ENCODE measurements at places on chromosomes 12 and 14.

- DNase-seq, result no peak
Measured at GRCh38 chr14:61940666-61941420, 178.6 kb downstream of the SNAPC1 start.

DNA sequence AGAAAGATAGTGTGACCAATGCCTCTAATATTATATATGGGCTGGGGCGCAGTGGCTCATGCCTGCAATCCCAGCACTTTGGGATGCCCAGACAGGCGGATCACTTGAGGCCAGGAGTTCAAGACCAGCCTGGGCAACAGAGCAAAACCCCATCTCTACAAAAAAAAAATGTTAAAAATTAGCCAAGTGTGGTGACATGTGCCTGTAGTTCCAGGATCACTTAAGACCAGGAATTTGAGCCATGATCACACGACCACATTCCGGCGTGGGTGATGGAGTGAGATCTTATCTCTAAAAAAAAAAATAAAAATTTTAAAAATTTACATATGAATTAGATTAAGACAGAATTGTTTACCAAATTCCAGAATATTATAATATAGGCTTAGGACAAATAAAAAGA lies 12.0 kb downstream of the TM7SF3 start:
- no peak for DNase-seq

GRCh38 chr12:111685322-111685810 lies 390 bp downstream of the BRAP start:
- no peak for DNase-seq

DNA sequence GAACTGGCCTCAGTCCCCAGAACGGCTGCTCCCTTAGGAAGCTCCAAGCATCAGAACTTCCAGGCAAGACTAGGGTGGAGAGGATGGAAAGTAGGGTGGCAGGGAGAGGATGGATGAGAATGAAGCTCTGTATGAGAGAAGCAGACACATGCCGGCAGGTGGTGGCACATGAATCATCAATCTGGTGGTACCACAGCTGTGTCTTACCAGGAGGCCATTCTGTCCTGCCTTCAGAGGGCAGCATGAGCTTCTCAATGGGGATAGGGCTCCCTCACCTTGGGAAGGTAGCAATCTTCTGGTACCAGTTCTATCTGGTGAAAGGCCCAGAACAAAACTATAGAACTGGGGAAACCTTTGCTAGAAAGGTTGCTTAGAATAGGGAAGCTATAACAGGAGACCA lies 55.4 kb upstream of the PYGL start:
- no peak for DNase-seq

DNA sequence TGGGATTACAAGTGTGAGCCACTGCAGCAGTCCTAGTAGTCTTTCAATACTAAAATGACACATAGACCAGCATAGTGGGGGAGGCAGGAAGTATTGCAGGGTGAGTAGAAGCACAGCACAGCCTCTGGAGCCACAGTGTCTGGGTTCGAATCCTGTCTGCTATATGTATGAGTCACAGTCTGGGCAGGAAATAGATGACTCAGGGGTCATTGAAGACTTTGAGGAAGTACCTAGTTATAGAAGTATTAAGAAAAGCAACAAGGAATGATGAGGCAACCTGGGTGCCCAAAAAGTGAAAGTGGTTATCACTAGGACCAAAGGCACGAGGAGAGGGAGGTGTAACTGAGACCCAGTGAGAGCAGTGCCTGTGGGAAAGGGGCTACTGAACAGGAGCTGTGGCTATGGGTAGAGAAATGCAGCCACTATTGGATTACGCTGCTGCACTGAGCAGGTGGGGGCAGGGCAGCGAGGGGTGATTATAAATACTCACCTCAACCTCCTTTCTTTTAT lies 124.0 kb downstream of the PDE3A start:
- DNase-seq, result no peak

GRCh38 chr12:76101739-76102385 lies 17.4 kb upstream of the NAP1L1 start:
- no peak for DNase-seq

GRCh38 chr14:92987713-92988510 lies 65.0 kb downstream of the CHGA start:
- DNase-seq, result no peak

DNA sequence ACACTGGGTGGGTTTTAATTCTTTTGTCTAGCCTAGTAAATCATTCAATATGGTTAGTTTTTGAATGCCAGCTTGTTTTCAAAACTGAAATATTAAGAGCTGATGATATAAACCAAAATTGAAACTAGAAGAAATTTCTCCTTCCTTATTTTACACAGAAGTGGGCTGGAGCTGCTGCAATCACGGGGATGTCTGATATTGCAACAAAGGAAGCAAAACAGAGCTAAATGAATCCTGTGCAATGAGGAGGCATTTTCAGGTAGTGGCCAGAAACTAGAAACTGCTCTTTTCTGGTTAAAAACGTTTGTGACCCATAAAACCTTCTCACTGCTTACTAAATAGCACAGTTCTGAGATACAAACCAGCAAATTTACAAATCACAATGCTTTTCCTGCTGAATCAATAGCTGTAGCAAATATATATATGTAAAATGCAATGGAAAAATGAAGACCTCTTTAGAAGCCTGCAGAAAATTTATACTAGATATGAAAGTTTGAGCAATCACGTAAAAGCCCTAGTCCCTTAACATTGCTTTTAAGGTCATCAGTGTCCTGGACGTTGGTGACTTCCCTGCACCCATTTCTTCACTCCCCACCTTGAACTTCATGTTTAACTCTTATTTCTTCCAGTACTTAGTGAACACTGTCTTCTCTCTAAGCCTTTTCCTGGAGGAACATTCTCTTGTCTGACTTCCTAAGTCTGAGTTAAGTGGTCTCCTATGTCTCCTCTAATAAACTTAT lies 15.9 kb upstream of the LRRK2 start:
- DNase-seq, result no peak

GRCh38 chr12:76711241-76711640 lies 52.7 kb upstream of the ZDHHC17 start:
- DNase-seq, result no peak

DNA sequence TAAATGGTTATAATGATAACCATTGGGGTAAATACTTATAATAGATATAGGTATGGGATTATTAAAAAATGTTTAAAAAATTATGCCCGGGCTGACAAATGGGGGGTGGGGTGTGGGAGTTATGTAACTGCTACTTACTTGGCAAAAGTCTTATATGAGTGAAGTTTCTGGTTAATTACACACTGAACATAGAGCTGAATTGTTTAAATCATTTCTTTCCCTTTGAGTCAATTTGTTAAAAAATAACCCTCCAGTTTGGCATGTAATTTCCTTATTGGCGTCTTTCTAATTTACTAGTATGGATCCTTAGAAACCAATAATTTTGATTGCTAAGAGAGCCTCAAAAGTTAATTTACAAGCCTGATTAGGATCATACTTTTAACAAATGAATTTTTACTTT lies 16.7 kb downstream of the PAH start:
- DNase-seq, result no peak

DNA sequence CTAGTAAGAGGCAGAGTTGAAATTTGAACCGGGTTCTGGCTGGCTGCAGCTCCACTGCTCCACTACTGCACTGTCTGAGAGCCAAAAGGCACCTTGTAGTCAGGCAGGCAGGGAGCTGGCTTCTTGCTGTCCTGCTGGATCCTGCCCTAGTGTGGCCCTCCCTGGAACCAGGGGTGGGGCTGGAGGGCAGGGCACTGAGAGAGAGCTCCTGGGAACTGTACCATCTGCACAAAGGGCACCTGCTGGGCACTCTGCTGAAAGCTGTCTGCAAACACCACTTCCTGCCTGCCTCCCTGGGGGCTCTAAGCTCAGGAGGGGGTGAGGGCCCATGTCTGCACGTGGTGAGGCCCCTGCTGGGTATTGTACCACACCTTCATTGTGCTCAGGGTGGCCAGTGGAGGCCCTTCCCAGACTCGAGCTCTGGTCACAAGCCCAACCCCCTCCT lies 19.0 kb upstream of the TCL1B start:
- no peak for DNase-seq

- DNase-seq, result no peak
Measured at GRCh38 chr12:121060149-121061001, 21.3 kb upstream of the OASL start.

DNA sequence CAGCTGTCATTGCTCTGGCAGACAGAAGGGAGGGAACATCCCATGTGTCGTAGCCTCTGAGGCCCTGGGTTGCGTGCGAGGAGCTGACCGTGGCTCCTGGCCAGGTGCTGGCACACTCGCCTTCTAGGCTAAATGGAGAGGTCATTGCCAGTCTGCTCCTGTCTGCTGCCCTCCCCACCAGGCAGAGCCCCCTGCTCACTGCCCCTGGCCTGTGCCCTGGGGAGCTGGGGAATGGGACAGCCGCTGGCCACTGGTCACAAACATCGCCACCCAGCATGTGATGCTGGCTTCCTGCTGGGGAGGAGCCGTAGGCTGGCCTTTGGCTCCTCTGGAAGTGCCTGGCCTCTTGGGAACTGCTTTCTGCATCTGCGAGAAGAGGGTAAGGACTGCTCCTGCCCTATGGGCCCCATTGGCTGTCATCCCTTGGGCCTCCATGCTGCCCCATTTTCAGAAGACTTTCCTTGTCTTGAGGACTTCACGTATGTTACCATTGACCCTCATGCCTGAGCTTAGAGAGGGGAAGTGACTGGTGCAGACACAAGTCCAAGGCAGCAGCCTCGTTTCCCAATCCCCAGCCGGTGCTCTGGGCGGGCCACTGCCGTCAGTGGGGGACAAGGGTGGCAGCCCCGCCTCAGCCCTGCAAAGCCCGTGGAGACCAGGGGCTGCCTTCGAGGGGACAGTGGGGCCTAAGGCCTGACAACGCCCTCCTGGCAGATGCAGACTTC lies 2.0 kb upstream of the TNFAIP2 start:
- DNase-seq, result no peak

DNA sequence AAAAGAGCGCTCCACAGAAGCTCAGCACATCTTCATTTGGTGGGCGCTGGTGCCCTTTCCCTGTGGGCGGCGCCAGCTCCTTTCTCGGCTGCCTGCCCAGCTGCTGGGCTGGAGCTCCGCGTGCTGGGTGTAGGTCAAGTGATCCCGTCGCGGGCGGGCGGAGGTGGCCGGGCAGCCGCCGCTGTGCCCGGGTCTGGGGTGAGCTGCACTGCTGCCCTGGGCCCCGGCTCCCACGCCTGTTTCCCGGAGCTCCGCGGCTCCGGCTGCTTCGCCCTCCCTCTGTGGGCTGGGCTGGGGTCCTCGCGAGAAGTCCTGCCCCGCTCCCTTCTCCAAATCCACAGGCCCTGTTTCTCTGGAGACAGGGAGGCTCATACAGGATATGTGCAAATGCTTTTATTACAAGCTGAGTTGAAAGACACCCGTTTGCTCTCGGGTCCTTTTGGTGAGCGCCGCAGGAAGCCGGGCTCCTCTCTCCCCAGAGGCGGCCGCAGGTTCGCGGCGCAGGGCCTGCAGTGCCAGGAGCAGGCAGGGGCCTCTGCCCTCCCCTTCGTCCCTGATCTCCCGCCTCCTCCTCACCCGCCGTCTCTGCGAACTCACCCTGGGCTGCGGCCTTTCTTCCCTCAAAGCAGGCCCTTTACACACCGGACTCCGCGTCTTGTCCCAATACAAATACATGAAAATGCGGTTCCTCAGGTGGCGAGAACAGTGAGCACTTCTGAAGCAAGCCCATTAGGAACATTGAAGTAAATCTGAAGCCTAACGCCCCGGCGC lies 67.8 kb upstream of the CAPRIN2 start:
- no peak for DNase-seq

DNA sequence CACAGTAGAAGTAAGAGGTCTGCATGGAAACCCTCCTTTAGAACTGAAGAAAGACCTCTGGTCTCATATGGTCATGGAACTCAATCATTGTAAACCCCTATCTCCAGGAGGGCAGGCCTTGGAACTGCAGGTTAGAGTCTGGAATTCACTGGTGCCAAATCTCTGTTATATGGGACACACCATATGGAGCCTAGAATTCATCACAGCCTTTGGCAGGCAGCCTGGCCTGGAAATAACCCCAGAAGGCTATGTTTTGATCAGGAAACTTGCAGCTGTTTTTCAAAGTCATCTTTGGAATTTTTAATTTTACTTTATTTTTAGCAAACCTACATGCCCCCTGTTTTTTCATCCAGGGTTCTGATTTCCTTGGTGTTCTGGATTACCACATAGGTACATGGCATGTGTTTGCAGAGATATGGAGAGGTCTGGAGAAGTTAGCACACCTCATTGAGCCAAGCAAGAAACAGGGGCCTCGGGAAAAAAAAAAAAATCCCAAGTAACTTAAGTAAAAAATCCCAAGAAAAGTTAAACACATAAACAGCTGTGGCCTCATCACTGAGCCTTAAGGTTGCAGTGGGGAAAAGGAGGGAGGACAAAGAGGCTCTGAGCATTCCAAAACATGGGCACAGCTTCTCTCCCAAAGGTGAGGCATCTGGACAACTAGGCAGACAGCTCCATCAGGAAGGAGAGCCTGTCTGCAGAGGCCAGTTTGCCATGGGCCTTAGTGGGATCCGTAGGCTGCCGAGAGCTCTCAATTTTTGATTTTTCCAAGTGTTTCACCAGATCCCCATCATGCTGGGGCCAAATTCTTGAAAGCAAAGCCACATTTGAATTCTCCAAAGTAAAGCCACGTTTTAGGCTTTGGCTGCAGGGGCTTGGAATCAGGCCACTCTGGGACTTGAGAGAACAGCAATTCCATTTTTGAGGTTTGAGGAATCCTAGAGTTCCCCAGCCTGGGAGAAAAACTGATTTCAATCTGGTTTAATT lies 339.6 kb upstream of the TBX3 start:
- no peak for DNase-seq

GRCh38 chr14:33754261-33754660 lies 196.6 kb downstream of the EGLN3 start:
- no peak for DNase-seq

DNA sequence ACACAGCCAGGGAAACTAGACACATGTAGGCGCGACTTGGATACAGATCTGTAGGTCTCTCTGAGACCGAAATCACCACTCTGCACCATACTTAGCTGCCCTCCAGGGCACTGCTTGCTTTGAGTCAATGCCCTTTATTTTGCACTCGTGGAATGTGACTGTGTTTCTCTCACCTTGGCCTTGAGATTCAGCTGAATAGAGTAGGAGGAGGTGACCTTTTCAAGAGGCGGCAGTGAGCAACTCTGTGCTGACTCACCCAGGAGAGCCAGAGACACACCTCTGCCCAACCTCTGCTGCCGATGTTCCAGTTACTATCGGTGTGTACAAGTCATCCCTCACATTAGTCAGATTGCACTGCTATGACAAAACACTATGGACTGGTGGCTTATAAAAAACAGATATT lies 583.4 kb downstream of the VRK1 start:
- DNase-seq, result no peak

- no peak for DNase-seq
Measured at GRCh38 chr14:74949859-74950573, 5.4 kb downstream of the PGF start.

DNA sequence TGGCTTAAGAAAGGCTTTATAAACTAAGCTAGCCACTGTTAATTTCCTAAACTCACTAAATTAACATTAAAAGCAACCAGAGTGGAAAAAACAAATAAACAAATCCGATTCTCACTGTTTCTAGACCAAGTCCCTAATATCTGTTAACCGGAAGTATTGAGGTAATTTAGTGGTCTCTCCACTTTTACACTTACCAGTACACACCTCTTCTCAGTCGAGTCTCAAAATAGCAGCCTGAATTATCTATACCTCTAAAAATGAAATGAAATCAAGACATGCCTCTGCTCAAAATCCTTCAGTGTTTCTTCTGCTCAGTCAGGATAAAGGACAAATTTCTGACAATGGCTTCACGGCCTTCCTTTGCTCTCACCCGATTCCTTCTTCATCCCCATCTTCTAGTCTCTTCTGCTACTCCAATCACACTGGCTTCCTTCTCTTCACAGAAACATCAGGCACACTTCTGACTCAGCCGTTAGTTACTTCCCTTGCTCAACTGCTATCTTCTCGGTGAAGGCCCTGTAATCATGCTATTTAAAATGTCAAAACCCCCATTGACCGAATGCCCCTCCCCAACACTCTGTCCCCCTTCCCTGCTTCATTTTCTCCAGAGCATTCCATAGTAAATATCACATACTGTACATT lies 161.3 kb downstream of the KITLG start:
- no peak for DNase-seq

Data from NCI-H187 treated with DMSO at 0.1 percent for 48 hours (cell line).